ENCODE measurements at places on chromosomes 7 and 10.

GRCh38 chr10:58209669-58210068 lies 58.0 kb downstream of the IPMK start:
- no peak for DNase-seq

- no peak for DNase-seq
These were observed 13.7 kb upstream of the WAPL start for GRCh38 chr10:86535132-86535882.

DNA sequence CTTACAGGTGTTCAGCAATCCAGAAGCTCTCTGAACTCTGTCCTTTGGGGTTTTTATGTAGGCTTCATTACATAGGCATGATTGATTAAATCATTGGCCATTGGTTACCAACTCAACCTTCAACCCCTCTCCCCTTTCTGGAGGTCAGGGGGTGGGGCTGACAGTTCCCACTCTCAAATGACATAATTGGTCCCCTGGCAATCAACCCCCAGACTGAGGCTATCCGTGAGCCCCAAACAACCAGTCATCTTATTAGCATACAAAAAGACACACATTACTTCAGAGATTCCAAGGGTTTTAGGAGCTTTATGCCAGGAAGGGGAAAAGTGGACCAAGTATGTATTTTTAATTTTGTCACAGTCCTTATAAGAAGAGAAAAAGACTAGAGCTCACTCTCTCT lies 92.1 kb downstream of the ZNF467 start:
- DNase-seq: no peak

DNA sequence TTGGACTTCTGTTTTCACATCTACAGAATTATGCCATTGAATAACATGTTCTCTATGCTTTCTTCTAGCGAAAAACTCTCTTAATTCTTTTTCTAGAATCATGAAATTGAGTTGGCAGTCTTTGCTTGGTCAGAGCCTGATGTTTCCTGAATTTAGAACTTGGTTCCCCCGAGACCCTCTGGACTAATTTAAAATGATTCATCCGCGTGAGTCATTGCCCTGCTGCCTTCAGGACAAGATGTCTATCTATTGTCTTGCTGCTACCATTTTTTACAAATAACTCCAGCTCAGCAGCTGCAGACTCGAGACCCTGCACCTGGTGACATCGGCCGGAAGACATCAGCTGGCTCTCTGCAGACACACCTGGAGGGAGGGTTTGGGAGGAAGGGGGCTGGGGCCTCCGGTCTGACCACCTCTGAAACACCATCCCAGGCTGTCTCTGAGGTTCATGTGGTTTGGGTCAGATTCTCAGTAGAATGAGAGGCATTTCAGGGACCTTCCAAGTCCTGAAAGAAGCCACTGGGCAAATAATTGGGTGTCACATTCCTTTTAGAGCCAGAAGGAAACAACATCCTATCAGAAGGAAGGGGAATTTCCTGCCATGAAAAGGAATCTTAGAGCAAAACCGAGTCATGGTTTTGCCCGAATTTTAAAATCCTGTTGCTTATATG lies 20.9 kb upstream of the KLF6 start:
- DNase-seq: no peak

- DNase-seq: no peak
These were observed 33.2 kb downstream of the CDH23 start for GRCh38 chr10:71429929-71430328.

- DNase-seq: no peak
These were observed 292.9 kb downstream of the PTEN start for GRCh38 chr10:88156341-88156740.

DNA sequence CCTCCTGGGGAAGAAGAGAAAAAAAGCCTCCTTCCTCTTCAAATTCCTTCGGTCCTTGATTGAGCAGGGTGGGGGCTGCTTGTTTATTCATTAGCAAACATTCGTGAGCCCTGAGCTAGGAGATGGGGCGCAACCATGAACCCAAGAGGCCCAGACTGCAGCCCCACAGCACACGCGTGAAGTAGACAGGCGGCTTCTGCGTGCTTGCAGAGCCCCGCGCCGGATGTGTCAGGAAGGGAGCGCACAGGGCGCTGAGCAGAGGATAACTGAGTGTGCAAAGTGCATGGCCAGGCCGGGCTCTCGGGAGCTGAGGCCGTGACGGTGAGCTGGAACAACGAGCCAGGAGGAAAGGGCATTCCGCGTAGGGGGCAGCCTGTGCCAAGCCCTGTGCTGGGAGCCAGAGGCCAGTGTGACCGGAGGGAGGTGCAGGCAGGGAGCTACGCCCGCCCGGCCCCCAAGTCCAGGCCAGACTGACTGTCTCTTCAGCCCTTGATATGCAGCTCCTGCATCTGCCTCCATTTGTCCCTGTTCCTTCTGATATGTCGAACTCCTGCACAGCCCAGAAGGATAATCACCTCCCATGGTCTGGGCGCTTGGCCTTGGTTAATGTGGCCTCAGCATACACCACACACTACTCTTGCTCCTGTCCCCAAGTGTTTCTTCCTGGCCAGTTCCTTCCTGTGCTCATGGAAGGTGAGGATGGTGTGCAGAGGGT lies 4.6 kb downstream of the FOXL3 start:
- DNase-seq: no peak

DNA sequence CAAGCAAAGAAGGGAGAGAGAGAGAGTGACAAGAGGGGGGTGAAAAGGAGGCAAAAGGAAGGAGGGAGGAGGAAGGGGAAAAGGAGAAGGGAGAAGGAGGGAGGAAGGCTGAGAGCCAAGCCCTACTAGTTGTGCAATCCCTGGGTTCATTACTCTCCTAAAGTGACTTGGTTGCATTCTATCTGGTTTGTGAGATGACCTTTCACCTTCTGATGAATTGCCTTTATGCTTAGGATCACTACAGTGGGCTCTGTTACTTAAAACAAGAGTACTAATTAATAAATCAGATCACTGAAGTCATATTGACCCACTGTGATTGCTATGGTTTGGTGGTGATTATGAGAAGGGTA lies 144.9 kb downstream of the KIF20B start:
- DNase-seq: no peak

DNA sequence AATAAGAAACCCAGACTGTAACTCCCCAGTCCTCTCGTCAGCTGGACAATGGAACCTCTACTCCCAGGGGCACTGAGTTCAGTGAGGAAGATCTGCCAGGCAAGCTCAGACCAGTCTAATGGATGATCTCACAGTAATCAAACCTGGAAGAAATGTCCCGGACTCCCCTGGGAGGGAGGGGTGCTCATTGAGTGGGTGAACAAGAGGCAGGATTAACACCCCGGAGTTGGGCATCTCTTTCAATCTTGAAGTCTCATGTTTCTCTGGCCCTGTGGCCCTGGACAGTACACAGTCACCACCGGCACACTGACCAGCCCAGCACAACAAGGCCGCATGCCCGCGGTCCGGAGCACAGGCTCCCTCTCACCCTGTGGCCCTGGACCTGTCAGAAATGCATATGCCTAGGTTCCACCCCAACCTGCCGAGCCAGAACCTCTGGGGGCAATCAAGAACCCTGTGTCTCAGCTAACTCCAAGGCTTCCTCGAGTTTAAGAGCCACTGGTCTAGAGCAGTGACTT lies 27.8 kb downstream of the CXCL12 start:
- DNase-seq: no peak

DNA sequence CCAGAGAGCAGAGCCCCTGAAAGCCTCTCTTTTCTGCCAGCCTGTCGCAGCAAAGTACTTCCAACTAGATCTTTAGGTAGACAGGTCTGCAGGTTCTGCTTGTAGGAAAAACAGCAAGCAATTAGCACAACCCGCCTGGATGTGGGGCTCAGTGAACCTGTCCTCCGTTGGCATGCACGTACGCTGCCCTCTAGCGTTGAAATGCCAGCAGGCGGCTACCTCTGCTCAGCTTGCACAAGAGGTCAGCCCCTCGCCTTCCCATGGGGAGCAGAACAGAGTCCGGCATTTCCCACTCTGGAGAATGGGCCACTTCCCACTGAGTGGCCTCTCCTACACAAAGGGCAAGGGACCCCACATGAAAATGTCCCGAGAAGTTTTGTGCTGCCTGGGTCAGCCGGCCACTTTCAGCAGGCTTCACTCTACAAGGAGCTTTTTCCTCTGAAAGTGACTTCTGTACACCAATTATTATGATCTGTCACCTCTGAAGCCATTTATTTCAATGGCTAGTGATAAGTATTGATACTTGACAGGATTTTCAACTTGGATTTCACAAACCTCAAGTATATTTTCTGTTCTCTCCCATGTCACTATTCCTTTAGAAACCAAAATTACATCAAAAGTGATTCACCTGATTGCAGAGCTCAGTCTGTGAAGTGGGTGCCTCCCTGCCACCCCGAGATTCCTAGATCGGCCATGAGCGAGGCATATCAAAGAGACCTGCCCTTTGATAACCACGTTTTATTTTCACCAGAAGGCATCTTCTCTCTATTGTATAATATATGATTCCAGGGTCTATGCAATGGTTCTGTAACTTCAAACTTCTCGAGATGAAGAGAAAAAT lies 56.7 kb downstream of the JCAD start:
- DNase-seq: peak; percentile 36

DNA sequence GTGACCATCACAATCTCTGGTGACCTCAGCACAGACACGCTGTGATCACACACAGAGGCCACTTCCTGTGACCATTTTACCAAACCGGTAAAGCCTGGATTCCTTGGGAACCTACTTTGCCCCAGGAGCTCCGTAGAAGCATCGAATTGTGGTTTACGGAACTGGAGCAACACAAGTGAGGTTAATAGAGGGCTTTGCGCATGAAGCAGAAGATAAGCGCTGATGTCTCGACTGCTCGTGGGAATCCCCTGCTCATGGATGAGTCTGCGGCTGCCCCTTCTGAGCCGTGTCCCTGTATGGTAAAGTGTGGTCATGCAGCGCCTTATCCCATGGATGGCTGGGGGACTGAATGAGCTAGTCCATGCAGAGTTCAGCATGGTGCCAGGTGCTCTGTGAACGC lies 53.6 kb downstream of the VIPR2 start:
- no peak for DNase-seq
